ENCODE measurements at places on chromosomes 11 and 22.

- DNase-seq: no peak
Observed at GRCh38 chr11:7575841-7576725, 62.3 kb downstream of the PPFIBP2 start.

GRCh38 chr22:34160141-34160783, 240.0 kb upstream of the LARGE1 start:
- DNase-seq: no peak

- no peak for DNase-seq
Observed at GRCh38 chr11:82906236-82906635, 4.7 kb downstream of the DDIAS start.

- DNase-seq: no peak
Observed at GRCh38 chr22:29204455-29205183, 1.1 kb upstream of the EMID1 start.

DNA sequence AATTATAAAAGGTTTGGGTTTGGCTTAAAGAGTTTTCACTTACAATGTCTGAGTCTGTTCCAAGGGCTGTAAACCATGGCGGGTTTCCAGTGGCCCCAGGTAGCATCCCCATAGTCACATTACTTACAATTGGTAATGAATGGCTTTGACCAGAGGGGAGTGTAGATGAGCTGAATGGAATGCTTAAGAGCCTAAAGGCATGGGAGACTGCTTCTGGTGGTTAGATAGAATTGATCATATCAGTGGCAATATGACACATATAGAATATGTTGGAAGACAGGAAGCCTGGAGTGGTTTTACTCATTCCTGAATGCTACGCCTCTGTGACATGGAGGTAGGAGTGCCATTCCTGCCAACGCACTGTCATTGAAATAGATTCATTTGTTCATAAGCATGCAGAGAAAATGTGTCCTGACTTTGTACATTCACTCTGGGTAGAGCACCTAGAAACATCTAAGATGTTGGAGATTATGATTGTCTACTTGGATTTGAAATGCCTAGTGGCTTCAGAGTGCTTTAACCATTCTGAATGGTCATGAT, 183.3 kb downstream of the BLID start:
- DNase-seq: no peak

- DNase-seq: no peak
Observed at GRCh38 chr11:8533332-8533731, 60.7 kb downstream of the STK33 start.
